ENCODE measurements at places on chromosomes 5 and 9. TPM values are rescaled to one million over a fixed set of nuclear protein-coding genes. Genes with fewer than 3 reads are reported as not detected.

RIGI gene
- 7.9 TPM for total RNA-seq

ANKRD55 gene
- total RNA-seq = not detected

FOXD4L5 gene
- 0.25 TPM for total RNA-seq

KIF24 gene
- 3.4 TPM for total RNA-seq

ORM2 gene
- not detected for total RNA-seq

SLC36A3 gene
- not detected for total RNA-seq

CCDC192 gene
- total RNA-seq = not detected

FOXD1 gene
- total RNA-seq = 2.0 TPM

CCDC180 gene
- total RNA-seq = 4.9 TPM

PLCXD3 gene
- total RNA-seq = not detected

NR4A3 gene
- 1.3 TPM for total RNA-seq

OTP gene
- not detected for total RNA-seq

ZNF367 gene
- total RNA-seq = 26.3 TPM

PIP5KL1 gene
- total RNA-seq = 2.7 TPM

PPP3R2 gene
- not detected for total RNA-seq

IL13 gene
- 19.6 TPM for total RNA-seq

C9orf43 gene
- total RNA-seq = 1.3 TPM

TAF11L10 gene
- not detected for total RNA-seq

TTC1 gene
- total RNA-seq = 53.8 TPM

All from natural killer cell treated with Interleukin-12 subunit alpha and Interleukin-12 subunit beta and Interleukin-15 and Interleukin-18, amount 100 ng/mL, for 72 hours (primary cell).